ENCODE measurements at places on chromosomes 6 and 20. TPM values are rescaled to one million over a fixed set of nuclear protein-coding genes. Genes with fewer than 3 reads are reported as not detected.

The FOXF2 gene
- under 0.01 TPM for total RNA-seq

The PAK5 gene
- not detected for total RNA-seq

The GSTA1 gene
- total RNA-seq: not detected

The COL19A1 gene
- total RNA-seq: 1.0 TPM

The TMEM74B gene
- not detected for total RNA-seq

The FAM83C gene
- not detected for total RNA-seq

The SLC22A7 gene
- total RNA-seq: not detected

The PSORS1C1 gene
- 0.89 TPM for total RNA-seq

The CEP85L gene
- 20.8 TPM for total RNA-seq

The TAF11 gene
- 15.4 TPM for total RNA-seq

The BPIFB2 gene
- not detected for total RNA-seq

The CDSN gene
- total RNA-seq: not detected

The EPPIN gene
- total RNA-seq: not detected

The NKX2-2 gene
- not detected for total RNA-seq

The BCAS1 gene
- total RNA-seq: not detected

The RBM38 gene
- total RNA-seq: 13.3 TPM

All from smooth muscle cell of the umbilical artery (primary cell).